ENCODE measurements at places on chromosomes 11 and 22.

DNA sequence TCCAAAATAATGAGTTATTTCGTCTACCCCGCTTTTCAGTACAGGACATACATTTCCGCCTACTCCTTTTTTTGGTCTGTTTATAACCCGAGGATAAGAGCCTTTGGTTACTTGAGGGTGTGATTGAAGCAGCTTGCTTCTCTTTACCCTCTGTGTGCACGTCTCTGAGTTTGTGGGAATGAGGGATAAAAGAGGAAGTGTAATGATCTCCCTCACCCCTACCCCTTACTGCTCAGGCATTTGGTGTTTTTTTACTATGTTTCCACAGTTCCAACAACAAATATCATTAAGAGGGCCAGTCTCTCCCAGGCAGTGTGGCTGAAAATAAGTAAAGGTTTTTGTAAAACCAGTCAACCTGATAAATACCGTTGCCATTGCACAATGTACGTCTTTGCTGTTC is 83.2 kb upstream of the GAL start:
- DNase-seq: no peak

DNA sequence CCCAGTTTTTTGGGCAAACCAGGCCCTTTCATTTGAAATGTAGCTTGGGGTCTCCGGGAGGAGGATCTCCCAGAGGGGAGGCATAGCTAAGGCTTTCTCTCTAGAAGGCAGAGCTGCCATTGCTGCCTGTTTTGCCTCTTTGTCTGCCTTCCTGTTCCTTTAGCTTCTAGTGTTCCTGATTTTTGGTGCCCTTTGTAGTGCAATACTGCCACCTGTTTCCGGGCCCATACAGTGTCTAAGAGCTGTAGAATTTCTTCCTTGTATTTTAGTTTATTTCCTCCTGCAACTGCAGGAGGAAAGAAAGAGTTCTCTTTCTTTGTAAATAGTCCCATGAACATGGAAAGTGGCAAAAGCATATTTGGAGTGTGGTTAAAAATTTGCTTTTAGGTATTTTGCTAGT is 19.3 kb upstream of the GLYATL1 start:
- DNase-seq: no peak

DNA sequence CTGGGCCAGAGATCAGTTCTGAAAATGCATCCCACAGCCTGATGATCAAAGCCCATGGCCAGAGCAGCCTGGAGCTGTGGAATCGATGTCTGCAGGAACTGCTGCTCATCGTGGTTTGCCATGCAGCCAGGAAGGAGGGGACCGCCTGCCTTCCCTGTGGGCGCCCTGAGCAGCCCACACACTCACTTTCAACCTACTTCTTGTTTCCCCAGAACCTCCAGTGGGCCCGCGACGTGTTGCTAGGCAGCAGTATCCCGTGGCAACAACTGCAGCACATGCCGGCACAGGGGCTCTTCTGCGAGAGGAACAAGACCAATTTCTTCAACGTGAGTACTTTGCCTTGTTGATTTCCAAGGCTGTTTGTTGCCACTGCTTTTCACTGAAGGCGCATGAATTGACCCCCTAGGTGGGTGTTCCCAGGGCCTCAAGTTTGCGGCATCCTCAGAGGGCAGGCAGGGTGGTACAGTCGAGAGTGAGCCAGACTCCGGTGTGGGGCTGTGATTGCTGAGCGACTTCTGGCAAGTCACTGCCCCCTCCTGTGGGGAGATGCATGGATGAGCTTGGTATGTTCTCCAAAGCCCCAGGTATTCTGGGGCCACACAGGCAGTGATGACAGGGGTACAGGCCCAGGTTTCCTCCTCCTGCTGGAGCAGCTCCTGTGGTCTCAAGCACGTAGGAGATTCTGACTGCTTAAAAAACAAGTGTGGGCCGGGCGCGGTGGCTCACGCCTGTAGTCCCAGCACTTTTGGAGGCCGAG is 47.0 kb upstream of the SUSD2 start:
- DNase-seq: peak; percentile 44

DNA sequence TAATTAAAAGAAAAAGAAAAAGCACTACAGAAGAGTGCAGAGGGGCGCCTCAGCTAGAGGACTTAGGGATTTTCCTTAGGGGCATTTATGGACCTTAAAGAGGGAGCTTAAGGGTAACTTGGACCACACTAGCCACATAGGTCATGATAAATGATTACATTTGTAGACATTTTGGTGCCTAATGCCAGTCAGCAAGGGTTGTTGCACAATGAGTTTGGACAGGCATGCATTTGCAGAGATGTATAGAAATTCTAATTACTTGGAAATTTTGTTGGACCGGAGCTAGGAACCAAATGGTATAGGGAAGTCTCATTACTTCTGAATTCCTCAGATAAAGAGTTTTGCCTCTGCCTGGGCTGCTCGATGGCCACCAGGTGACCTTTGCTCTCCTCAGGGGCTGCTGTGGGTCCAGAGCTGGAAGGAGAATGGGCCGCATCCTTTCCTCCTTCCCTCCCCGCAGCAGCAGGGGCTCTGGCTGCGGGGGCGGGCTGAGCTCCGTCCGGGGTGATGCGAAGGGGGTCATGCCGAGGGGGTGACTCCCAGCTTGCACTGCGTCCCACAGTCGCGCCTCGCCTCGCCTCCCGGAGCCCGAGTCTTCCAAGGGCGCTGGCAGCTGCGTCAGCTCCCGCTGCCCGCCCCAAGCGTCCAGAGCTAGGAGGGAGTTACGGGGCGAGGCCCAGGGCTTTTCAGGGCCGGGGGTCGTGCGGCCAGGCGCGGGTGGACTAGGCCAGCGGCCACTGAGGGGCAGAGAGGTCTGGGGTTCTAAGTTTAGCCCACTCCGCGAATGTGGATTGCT is 20.3 kb upstream of the MALAT1 start:
- no peak for DNase-seq

DNA sequence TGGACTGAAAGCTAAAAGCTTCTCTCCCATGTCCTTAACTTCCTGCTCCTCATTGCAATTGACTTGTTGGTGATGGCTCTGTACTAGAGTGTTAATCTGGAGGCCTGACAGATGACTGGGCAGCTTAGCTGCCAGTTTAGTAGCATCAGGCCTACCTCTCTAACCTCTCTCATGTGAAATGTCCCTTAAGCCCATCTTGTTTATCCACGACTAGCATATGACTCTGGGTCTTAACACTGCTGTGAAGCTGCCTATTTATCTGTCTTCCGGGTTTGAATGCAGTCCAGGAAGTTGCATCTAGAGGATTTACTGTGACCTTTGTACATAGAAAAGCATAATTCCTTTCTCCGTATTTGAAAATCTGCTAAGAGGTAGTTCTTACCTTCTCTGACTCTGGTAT is 85.3 kb upstream of the HORMAD2 start:
- DNase-seq: no peak

DNA sequence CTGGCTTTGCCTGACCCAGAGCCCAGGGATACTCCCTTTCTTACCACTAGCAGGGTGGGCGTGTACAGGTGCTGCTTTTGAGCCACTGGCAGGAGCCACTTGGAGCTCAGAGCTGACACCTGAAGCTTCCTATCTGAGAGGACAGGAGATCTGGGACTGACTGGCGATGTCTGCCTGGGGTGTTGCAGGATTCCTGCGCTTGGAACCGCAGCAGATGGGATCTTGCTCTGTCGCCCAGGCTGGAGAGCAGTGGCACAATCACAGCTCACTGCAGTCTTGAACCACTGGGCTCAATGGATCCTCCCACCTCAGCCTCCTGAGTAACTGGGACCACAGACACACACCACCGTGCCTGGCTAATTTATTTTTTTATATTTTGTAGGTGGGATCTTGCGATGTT is 17.7 kb downstream of the GP1BB start:
- no peak for DNase-seq

GRCh38 chr11:132621976-132622580 is 910.2 kb downstream of the OPCML start:
- no peak for DNase-seq

DNA sequence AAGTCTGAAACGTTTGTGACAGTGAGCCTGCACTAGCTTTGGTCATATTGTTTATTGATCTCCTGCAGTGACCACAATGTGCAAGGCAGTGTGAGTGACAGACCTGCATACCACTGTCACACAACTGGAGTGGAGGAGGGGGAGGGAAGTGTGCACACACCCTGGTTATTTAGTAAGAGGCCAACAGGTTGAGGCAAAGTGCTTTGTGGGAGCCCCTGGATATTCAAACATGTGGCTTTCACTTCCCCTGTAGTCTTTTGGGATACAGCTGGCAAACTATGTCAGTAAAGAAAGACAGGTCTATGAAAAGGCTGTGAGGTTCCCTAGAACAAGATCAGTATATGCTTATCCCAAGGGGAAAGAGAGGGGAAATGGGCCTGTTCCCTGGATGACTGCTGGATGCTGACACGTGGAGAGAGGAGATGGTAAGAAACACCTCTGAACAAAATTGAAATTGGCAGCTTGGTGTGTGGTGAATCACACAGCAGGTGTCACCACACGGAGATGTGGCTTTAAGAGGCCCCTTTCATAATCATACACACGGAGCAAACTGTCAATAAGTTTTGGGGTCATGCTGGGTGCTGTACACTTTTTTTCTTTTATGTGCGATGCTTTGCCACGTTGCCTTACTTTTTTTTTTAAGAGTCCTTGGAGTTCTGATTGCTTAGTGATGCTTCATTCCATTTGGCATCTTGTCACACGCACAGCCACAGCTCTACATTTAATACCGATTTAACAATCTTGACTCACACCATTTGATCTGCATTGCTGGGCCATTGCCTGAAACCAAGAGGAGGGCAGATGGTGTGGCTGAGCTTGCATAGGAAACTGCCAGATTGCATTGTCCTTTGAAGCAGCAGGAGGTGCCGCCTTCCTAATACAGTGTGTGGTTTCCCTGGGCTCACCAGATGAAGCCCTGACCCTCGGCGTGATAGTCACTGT is 11.3 kb downstream of the OSBP2 start:
- DNase-seq: no peak

DNA sequence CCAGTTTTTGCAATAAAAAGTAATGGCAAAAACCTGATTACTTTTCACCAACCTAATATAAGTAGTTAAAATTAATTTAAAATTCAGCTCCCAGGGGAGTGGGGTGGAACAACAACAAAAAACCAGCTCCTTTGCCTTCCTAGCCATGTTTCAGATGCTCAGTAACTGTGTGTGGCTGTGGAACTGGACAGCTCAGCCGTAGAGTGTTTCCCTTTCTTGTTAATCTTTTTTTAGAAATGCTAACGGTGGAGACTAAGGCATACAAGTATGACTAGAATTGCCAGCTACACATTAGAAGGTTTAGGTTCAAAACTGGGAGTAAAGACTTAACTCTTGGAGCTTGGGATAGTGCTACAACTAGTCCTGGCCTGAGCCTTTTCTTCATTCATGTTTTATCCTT is 45.0 kb downstream of the PPP6R3 start:
- DNase-seq: no peak

GRCh38 chr11:121347094-121347493 is 54.5 kb downstream of the SC5D start:
- DNase-seq: no peak

DNA sequence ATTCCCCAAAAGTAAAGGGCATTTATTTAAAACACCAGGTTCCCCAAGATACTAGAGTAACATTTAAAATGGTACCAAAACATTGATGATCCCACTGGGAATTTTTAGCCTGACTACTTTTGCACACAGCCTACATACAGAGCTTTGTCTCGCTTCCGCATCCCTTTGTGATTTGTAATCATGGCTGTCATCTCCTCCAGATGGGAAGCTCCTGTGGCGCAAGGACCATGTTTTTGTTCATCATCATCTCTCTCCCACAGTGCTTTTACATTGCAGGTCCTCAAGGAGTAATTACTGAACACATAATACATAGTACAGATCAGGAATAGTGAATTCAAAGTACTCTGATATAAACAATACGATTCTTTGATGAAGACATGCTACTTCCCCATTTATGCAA is 231.2 kb upstream of the MTNR1B start:
- DNase-seq: no peak

- no peak for DNase-seq
These were observed 114.4 kb upstream of the ASPHD2 start for GRCh38 chr22:26314656-26315055.

- DNase-seq: no peak
These were observed 31.6 kb upstream of the CBX7 start for GRCh38 chr22:39183991-39184585.

DNA sequence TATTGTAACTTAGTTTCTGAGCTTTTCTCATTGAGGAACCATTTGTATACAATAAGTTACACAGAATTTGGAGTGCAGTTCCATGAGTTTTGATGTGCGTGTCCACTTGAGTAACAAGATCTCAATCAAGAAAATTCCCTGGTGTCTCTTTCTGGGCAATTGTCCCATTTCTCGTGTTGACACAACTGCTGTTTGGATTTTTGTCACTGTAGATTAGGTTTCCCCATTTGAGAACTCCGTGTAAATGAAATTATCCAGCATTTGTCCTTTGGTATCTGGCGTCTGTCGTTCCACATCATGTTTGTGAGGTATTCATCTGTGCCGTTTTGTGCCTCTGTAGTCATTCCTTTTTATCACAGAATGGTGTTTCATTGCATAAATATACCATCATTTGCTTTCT is 547.0 kb downstream of the TBC1D22A start:
- no peak for DNase-seq

DNA sequence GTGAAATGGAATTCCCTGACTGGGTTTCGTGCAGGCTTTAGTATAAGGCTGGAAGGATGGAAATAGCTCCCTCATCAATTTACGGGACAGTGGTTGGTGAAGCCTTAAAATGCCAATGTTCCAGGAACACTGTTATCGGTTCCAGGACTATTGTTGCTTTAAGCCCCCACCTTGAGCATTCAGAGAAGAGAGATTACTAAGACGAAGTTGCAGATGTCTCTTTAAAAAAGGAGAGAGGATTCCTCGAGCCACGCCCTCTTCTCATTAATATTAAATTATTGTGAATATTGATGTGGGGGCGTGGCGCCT is 195 bp upstream of the CREB3L1 start:
- DNase-seq: no peak

DNA sequence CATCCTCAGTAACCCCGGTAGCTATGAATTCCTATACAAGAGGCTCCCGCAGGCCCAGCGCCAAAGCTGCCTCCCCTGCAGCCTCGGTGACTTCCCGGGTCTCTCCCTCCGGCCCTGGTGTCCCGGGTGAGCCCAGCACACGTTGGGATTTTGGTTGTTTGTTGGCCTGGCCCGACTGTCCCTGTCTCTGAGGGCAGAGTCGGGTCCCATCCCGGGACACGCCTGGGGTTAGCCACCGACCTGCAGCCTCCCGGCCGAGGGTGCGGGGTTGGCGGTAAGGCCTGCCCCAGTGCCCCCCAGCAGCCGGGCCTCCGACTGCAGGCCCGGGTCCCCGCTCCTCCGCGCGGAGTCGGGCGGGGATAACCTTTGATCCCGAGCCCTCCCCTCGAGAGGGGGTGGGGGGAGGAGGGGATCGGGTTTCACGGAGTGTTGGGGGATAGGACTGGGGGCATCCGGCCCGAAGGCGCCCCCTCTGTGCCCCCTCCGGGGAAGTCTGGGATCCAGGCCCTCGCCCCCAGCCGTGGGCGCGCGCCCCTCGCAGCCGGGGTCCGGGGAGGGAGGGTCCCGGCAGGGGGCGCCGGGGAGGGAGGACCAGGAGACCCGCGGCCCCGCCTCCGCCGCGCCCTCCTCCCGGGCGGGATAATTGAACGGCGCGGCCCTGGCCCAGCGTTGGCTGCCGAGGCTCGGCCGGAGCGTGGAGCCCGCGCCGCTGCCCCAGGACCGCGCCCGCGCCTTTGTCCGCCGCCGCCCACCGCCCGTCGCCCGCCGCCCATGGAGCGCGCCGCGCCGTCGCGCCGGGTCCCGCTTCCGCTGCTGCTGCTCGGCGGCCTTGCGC is at the start of gene FBLN1:
Gene FBLN1 (plus strand): TSS at position 669 of the 835 bp plus-strand sequence. CDS start 103 bp downstream, at position 772.
- no peak for DNase-seq

GRCh38 chr11:79291948-79292347 is 148.9 kb downstream of the TENM4 start:
- DNase-seq: no peak
